ENCODE measurements at places on chromosomes 2 and 18.
A peak's percentile ranks its signal among the peaks of the same experiment; 100 is the strongest.

GRCh38 chr2:41026613-41027012, 574.7 kb upstream of the SLC8A1 start:
- DNase-seq = no peak

DNA sequence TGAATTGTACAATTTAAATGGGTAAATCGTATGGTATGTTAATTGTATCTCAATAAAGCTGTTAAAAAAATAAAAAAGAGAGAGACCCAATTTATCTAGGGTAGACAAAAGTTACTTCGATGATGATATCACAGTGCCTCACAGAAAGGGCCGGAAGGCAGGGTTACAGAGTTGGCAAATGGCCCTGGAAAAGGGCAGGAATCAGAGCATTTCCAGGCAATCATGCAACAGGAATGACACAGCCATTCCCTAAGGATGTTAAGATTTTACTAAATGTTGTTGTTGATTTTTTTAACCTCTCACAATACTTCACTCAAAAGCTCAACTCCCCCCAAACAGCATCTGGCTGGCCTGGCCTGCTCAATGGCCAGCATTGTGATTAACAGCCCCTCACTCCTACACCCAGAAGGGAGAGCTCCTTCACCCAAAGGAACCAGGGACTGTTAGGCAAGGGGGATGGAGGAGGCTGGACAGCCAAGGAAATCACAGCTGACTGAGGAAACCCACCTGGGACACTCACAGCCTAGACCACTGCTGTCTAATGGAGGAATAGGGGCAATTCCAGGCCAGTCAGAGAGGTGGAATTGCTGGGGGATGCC, 7.7 kb upstream of the SP100 start:
- DNase-seq = no peak

DNA sequence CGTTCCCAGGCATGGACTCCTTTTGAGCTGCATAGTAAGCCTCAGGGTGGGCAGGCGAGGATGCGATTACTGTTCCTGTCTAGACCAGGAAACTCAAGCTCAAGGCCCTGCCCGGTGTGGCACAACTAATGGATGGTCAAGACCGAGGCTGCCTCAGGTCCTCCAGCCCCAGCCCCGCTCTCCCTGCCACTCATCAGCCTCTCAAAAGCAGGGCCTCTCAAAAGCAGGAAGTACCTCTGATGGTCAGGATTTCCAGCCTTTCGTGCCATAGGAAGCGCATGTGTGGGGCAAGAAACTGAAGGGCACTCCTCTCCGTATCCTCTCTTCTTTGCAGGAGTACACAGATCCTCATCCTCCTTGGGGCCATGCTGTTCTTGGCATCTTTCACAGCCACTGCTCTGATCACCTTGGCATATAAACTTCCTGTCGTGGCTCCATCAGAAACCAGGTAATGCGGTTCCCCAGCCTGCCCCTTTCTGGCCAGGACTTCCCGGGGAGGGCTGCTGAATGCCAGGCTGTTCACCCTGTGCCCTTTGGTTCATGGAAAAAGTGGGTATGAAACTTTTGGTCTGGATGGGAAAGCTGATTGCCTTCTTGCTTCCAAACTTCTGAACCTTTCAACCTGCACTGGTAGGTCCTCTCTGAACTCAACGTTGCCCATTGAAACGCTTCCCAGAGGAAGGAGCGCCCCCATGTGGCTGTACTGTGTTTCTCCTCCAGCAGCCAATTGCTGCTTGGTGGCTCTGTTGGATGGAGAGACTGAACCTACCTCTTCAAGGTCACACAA, 82.8 kb upstream of the SEC11C start:
- DNase-seq = peak; percentile 45

- no peak for DNase-seq
These were observed 89.0 kb upstream of the BOD1L2 start for GRCh38 chr18:57057890-57058289.

GRCh38 chr2:216206041-216206703, 97.0 kb downstream of the XRCC5 start:
- no peak for DNase-seq

All from hindlimb muscle (tissue), 1 donor.